ENCODE measurements at places on chromosomes 3 and 15.
A peak's percentile ranks its signal among the peaks of the same experiment; 100 is the strongest.

DNA sequence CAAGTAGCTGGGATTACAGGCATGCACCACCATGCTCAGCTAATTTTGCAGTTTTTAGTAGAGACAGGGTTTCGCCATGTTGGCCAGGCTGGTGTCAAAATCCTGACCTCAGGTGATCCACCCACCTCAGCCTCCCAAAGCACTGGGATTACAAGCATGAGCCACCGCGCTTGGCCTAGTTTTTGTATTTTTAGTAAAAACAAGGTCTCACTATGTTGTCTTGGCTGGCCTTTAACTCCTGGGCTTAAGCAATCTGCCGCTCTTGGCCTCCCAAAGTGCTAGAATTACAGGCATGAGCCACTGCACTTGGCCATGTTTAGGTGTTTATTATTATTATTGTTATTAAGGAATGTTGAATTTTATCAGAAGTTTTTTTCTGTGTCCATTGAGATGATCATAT is 14.7 kb downstream of the IL16 start:
- DNase-seq, result no peak

- no peak for DNase-seq
Measured at GRCh38 chr15:96345560-96346399, 15.3 kb downstream of the NR2F2 start.

- DNase-seq, result peak; percentile 65
Measured at GRCh38 chr3:14377838-14378169, 24.6 kb upstream of the SLC6A6 start.

DNA sequence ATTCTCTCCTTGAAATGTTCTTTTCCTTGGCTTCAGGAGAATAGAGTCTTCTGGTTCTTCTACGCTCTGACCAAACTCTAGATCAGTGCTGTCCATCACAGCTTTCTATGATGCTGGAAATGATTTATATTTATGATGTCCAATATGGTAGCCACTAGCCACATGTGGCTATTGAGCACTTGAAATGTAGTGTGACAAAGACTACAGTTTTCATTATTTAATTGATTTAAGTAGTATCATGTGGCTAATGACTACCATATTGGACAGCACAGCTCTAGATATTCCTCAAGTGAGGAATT is 2.9 kb downstream of the LNP1 start:
- DNase-seq, result no peak

DNA sequence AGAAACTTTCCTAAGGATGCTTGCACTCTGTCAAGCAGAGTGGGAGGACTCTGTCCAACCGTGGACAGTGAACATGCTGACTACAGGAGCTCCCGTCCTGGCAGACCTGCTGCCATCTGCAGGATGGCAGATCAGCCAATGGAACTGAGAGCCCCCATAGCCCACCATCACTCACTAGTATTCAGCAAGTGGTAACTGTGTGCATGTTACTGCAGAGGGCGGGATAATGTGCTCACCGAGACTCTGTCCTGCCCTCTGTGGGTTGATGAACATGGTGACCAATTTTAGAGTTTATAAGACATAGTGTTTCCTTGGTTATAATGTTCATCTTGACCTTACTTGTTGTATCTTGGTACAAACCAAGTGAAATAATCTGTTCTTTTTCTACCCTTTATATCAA is 11.5 kb downstream of the CSPG5 start:
- DNase-seq, result no peak

DNA sequence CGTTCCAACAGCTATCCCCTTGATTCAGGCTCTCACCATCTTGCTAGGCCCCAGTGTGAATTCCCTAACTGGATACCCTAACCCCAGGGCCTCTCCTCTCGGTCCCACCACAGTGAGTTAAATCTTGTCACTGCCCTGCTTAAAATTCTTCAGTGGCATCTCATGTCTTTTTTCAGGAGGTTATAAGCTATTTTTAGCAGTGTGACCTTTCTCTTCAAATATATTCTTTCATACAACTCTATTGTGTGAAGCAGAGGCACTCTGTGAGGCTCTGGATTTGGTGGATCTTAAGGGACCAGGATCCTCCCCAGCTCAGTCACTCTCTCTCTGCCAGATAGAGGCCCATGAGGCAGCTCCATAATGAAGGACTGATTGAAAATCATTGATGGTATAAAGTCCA is 760.4 kb downstream of the NTRK3 start:
- DNase-seq, result no peak

DNA sequence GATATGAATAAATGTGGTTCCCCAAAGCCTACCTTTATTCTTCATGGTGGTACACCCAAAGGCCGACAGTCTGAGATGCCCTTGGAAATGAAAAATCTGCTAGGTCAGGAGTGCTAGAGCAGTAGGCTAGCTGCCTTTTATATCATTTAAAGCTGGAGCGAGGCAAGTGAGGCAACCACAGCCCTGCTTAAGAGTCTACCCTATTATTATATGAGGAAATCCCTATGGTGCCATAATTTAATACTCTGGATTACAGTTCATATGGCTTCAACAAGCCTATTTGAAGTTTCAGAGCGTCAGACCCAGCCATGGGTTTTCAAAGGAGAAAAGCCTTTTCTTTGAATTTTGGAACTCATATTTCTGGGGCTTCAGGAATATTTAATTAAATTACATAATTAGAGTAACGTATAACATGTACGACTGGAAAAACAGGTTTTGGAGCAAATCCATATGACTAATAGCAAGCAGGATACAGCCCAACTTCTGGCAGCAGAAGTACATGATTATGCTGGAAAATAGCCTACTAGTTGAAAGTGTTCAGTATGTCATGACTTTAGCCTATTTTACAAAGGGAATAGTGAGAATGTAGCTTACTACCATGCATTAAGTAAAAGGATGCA is 18.0 kb upstream of the SLTM start:
- DNase-seq, result no peak

- no peak for DNase-seq
Measured at GRCh38 chr3:29871087-29871486, 590.2 kb downstream of the RBMS3 start.

DNA sequence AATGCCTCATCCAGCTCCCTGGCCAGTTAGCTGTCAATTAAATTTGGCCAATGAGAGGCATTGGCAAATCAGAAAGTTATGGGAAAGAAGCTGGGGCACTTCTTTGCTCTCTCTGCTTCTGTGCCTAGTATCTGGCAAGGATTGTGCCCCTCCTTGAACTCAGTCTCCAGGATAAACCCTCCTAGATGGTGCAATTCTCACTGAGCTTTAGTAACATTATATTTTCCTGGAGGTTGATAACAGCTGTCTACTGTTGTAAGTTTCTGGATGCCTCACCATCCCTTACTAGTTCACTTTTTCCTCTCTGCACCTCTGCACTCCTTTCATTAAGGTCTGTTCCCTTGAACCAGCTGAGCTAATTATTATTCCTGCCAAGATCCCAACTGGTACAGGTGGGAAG is 329.5 kb downstream of the MFSD1 start:
- DNase-seq, result no peak

GRCh38 chr15:71489570-71489969 is 320.8 kb upstream of the NR2E3 start:
- DNase-seq, result no peak

GRCh38 chr3:149438981-149439380 is 35.5 kb upstream of the TM4SF4 start:
- no peak for DNase-seq

DNA sequence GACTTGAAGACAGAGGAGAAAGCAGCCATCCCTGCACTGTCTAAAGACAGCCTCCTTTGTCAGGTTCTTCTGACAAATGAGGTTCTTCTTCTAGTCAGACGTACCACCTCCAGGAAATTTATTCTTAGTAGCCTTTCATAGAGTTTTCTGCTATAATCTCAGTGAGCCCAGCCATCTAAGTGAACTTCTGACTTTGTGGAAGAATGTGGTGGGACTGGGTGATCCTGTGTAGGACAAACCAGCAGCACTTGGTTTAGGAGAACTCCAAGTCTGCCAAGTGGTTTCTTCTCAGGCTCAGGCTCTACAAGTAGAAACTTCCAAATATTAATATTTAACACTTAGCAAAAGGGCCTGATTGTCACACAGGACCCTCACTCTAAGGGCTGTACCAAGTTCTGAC is 52.1 kb downstream of the TIPARP start:
- no peak for DNase-seq

DNA sequence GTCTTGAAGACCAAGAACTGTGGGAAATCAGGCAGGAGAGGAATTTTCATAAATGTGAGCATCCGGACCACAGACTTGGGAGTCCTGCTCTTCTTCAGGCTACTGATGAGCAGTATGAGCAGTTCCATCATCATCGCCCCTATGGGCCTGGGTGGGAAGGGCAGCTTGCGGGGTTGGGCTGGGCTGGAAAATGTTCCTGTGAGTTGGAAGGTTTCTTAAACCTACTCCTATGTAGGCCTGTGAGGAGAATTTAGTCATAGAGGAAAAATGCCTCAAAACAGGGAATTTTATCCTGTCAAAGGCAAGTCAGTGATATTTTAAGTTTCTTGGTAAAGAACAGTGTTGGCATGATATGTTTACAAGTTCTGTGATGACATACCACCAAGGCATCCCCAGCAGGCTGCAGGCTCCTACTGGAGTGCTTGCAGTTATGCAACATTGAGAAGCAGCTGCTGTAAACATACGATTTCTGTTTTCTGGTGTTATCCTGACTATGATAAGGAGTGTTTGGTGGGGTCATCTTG is 10.3 kb downstream of the MASP1 start:
- DNase-seq, result no peak

- no peak for DNase-seq
Measured at GRCh38 chr15:76057332-76058000, 2.3 kb upstream of the TMEM266 start.

DNA sequence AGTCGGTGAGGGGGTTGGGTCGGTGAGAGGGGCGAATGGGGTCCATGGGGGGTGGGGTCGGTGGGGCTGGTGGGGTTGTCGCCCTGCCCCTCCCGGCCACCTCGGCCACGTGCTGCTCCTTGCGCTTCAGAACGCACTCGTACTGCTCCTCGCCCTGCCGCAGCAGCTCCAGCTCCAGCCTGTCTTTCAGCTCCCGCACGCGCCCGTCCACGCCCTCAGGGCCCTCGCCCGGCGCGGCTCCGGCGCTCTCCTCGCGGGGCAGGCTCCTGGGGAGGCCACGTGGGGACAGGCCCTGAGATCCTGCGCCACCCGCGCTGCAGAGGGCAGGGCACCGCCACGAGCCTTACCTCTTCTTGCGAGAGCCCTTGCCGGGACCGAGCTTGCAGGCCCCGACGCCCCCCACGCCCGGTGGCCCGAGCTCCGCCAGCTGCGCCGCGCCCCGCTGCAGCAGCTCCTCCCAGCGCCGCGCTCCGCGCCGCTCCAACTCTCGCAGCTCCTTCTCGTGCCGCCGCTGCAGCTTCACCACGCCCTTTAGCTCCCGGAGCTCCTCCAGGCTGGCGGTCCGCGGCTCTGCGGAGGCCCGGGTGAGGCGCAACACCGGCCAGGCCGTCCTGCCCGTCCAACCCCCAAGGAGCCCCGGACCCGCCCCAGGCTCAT is 8.2 kb upstream of the ANKRD63 start:
- DNase-seq, result no peak

DNA sequence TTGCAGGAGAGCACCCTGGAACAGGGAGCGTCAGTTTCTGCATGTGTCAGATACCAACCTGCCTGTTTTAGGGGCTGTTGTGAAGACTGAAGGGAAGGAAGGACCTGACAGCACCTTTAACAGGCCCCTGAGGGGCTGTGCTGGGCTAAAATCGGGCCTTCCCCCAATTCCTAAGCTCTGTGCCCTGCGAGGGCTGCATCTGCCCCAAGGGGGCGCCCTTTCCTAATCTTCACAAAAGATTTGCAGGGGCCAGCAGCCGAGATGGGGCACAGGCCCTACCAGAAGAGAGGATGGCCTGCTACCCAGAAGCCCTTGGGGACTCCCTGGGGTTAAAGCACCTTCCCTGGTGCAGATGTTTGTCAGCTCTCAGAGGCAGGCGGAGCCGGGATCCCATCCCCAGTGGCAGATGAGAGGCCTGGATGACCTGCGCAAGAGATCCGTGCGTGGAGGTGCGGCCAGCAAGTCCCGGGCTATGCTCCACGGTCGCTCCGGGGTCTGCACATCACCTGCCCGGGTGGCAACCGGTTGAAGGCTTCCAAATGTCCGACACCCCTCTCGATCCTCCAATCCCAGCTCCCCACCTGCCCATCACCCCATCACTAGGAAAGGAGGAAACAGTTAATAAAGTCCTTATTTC is 53.6 kb downstream of the RHCG start:
- no peak for DNase-seq

DNA sequence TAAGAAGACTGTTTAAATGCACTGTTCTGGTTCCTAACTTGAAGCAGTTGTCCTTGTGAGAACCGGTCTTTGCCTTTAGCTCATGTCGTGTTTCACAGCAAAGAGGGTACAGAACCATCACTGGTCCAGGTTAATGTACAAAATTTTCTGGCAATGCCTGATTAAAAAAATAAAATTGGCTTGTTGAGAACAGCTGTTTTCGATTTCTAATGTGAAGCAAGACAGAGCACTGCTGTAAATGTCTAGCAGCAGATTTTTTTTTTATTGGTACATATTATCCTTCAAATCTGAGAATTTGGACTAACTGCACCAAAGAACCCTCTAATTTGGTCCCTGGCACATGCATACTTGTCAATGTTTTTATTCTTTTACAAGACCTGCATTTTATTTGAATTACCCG is 103.3 kb downstream of the STT3B start:
- no peak for DNase-seq

DNA sequence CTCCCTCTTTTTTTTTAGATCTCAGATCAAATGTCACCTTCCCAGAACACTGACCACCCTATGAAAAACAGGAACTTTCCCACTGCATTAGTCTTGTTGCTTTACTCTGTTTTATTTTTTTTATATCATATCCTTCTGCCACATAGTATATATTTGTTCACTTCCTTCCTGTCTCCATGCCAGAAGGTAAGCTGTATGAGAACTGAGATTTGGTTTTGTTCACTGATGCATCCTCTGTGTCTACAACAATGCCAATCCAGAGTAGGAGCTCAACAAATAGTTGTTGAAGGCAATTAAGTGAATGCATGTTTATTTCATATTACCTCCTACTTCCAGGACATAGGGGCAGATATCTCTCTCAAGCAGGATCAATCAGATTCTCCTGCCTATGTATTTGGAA is 114.4 kb downstream of the TPRG1 start:
- DNase-seq, result no peak

GRCh38 chr3:32215185-32215584 is 23.3 kb upstream of the CMTM8 start:
- no peak for DNase-seq

DNA sequence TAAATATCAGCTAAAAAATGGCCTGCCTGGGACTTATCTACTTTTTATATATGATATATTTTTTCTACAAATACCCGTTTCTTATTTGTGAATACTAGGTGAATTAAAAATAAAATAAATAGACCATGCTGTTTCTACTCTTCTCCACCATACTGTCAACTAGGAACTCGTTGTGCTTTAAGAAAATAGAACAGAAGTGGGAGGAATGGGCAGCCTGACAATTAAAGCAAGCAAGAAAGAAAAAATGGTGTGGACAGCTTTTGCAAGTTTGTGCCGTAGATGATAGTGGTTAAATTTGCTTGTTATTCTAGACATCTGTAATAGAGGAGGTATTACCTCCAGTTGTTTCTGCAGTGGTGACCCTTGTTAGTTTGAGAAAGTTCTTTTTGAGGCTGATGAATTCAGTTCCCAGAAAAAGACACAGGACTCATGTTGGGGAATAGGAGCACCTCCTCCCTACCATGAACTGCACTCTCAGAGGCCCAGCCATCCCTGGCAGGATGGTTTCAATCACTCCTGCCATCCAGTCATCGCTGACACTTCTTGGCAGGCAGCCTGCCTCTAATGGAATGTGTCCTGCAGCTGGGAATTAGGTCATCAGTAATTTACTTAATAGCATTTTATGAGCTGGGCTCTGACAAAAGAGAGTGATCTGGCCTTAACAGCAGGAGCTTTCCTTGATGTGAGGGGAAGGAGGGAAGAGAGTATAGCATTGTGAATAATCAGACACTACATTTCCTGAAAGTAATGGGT is 105.0 kb upstream of the GAP43 start:
- DNase-seq, result peak; percentile 13

- no peak for DNase-seq
Measured at GRCh38 chr3:172848910-172849309, 98.4 kb downstream of the ECT2 start.

All from ascending aorta (tissue), 2 donors.